T-cell (primary cell): ENCODE measurements at places on chromosomes 6 and 20.

DNA sequence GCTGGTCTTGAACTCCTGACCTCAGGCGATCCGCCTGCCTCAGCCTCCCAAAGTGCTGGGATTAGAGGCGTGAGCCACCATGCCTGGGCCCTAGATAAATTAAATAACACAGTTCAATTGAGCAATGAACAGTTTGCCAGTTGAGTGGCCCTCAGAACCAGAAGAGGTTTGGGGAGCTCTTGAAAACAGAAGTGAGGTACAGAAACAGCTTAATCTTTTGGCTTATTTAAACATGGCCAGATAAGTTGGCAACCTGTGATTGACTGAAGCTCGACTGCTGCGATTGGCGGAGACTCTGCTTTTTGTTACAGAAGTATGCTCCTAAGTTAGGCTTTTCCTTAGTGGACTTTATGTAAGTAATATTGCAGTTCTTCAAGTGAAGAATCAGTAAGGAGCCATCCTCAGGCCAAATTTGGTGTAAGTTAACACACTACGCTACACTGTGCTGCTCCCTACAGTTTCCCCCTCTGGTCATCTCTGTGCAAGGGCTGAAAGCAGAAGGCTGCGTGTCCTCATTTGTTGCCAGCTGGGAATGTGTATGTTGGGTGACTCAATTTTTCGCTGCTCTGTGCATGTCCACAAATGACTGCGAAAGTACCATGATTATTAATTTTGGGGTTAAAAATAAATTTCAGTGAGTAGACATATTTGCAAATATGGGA is 9.8 kb downstream of the XRN2 start:
- no peak for DNase-seq

GRCh38 chr6:151842816-151843215 is 35.3 kb downstream of the ESR1 start:
- no peak for DNase-seq

DNA sequence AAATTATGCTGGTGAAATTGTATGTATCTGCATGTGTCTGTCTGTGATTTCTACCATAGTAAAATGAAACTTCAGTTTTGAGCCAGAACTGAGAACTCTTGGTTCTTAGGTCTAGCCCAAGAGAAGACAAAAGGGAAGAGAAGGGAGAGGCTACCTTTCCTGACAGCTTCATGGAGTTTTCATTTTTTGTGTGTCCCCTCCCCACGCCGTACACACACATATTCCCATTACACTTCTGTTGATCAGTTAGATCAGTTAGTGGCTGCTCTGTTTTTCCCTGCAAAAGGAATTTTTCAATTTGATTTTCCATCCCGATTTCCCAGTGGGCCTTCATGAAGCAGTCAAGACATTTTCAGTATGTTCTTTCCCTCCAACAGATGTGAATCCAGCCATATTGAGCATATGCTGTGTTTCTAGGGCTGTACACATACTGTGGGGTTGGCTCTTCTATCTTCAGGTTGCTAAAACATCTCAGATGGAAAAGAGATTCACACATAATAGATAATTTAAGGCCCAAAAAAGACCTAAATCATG is 52.5 kb downstream of the HIVEP1 start:
- DNase-seq: no peak

DNA sequence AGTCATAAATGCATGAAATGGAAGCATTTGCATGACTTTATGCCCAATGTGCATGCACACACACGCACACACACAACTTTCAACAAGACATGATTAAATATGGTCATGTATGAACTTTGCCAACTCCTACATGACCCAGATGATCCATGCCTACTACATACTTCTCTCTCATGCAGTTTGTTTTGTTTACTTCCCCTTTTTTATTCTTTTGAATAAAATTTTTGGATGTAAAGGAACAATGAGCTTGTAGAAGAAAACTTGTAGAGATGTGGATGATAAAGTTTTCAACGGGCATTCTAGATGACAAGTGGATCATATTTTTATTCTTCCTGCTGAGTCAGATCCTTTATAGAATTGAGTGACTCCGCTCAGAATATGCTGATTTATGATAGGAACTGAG is 50.8 kb upstream of the AIG1 start:
- DNase-seq: no peak

- DNase-seq: no peak
Measured at GRCh38 chr6:87667032-87667431, 35.0 kb downstream of the AKIRIN2 start.

- no peak for DNase-seq
Measured at GRCh38 chr20:2059411-2059810, 42.2 kb upstream of the STK35 start.

GRCh38 chr6:113763876-113764275 is 93.3 kb upstream of the MARCKS start:
- DNase-seq: no peak

GRCh38 chr6:29949934-29950333 is 7.6 kb downstream of the HLA-A start:
- DNase-seq: no peak

GRCh38 chr6:13357551-13358075 is 29.3 kb upstream of the TBC1D7 start:
- DNase-seq: no peak

DNA sequence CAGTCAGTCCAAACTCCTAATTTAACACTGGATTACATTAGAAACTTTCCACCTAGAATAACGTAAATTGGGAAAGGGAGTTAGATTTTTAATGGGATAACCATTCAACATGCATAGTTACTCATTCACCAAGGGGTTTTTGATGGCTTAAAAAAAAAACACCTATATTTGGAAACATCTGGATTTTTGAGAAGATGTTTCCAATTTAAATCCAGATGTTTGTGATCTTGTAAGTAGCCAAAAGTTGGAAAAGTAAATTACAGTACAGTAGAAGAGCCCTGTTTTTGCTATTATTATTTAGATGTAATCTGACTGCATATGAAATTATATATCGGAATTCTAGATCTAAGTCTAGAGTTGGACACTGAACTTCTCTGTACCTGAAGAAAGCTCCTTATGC is 478.2 kb downstream of the CD83 start:
- no peak for DNase-seq

DNA sequence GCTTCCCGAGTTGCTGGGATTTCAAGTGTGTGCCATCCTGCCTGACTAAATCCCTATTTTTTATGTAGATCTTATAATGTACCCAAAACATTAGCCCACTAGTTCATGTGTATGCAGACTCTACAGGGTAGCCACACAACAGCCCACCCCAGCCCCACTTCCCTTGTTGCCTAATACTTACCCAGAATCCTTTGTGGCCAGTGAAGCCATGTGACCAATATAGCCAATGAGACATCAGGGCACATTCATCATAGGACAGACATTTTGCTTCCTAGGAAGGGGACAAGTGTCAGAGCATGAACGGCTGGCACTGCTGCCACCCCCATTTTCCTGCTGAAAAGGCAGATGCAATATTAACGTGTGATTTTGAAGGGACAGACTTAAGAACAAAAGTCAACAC is 36.0 kb upstream of the TCP11 start:
- no peak for DNase-seq

DNA sequence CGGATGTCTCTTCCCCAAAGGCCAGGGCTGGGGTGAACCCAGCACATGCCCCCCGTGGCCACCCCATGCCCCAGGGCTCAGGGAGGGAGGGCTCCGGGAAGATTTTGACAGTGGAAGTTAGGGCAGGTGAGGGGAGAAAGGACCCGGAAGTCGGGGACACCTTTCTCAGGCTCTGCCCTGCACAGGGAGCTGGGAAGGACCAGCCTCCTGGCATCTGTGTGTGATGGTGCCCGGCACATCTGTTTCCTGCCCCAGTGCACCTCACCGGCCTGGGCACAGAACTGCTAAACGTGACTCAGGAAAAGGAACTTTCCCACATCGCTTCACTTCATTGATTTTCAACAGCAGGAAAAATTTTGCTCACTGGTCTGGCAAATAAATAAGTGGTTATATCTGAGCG is 141.1 kb upstream of the AFDN start:
- DNase-seq: no peak

- no peak for DNase-seq
Measured at GRCh38 chr20:53878262-53879047, 191.9 kb downstream of the BCAS1 start.

- DNase-seq: no peak
Measured at GRCh38 chr20:54014293-54014926, 56.0 kb downstream of the BCAS1 start.

- no peak for DNase-seq
Measured at GRCh38 chr6:169167581-169168301, 85.9 kb downstream of the THBS2 start.

DNA sequence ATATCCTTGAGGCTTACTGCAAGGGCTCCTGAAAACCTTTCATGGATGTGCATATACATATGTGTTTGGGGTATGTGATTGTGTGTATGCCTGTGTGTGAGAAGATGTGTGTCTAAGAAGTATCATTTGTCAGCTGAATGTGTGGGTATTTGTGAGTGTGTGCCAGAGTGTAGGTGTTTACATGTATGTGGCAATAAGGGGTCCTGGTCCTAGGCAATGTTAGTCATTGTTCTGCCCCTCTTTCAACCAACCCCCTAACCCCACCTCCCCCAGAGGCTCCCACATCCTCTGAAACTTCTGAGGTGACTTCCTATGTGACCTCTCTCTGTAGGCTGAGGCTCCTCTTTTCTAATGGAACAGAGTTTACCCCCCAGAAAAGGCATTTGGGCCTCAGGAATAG is 186.4 kb downstream of the LRFN2 start:
- no peak for DNase-seq
